ENCODE measurements at places on chromosomes 3 and 15.

DNA sequence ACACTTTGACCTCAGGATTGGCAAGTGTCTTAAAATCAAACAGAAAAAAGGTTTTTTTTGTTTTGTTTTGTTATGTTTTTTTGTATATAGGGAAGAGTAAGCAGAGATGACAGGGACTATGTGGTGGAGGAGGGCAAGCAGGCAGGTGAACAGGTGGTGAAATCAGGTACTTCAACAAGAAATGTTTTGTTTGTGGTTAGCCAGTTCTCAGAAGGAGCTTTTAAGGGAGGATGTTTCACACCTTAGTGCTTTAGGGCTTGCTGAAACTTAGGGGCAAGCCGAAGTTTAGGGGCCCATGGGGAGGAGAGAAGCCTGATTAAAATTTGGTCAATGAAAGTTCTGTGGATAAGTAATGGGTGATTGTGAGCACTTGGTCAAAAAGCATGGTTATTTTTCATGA, 370.7 kb upstream of the SLCO3A1 start:
- no peak for DNase-seq

DNA sequence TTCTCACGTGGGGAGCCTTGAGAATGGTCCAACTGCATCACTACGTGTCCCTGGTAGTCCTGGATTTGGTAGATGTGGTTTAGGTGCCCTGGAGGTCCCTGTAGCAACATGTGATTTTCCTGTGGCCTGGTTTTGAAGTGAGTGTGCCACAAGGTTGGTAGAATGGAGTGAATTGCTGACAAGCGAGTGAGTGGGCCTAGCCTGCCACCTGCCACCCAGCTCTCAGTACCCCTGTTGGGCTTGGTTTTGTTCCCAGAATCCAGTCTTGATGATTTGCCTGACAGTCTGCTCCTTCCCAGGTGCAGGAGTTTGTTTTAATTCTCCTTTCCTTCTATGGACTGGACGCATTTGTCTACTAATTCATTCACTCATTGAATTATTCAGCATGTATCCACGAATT, 19.4 kb downstream of the RPLP1 start:
- DNase-seq = no peak

- no peak for DNase-seq
These were observed 62.0 kb downstream of the RPL22L1 start for GRCh38 chr3:170808041-170808440.

GRCh38 chr3:172977696-172978095, 163.3 kb downstream of the SPATA16 start:
- DNase-seq = no peak
